ENCODE measurements at places on chromosomes 13 and 19. TPM values are rescaled to one million over a fixed set of nuclear protein-coding genes. Genes with fewer than 3 reads are reported as not detected.

DNA sequence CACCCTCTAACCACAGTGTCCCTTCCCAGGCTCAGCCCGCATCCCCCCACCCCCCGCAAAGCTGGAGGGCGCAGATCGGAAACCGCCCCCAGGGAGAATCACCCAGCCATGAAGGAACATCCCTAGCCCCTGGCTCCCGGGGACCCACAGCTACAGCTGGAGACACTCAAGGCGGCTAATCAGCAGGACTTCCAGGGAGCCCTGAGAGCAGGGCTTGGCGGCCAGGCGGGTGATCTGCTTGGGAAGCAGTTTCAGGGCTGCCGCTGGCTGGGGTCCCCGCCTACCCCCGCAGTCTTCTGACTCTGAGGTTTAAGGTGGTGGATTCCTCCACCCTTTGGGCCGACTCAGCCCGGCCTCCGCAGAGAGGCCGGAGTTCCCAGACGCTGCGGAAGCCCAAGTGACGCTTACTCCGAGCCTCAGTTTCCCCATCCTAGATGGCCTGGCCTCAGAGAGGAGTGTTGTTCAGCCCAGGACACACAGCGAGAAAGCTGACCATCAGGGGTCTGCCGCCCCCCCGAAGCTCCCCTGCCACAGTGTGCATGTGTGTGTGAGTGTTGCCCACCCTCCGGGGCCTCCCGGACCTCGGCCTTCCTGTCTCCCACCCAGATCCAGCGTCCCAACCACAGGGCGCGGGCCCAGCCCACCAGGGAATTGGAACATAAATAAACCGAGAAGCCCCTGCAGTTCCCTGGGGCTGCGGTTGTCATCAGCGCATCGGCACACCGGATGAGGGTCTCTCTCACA, 9.8 kb downstream of the FUT6 start:
- no peak for DNase-seq

- no peak for DNase-seq
Observed at GRCh38 chr13:93338906-93339305, 112.3 kb downstream of the GPC6 start.

The APOC1 gene
- total RNA-seq = 12.7 TPM

DNA sequence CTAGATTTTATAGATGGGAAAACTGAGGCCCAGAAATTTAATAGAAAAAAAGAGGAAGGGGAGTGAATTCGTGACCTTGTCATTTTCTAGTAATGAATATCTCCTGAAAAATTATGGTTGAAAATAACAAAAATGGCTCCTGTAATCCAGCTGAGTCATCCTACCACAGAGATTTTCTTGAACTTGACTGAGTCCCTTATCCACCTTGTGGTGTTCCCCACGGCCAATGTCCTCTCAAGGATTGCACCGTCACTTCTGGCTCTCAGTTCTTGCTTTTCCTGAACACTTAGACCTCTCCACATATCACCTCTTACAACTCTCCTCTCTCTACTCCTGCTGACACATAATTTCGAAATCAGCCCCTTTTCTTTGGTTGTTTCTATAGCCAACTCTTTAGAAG, 1.2 kb upstream of the KATNAL1 start:
- no peak for DNase-seq

The MYO16 gene
- 0.53 TPM for total RNA-seq

The ZNF264 gene
- 50.7 TPM for total RNA-seq

- DNase-seq = no peak
Observed at GRCh38 chr13:44498502-44498901, 77.6 kb downstream of the TSC22D1 start.

- DNase-seq = no peak
Observed at GRCh38 chr13:36848199-36848982, 29.4 kb downstream of the RFXAP start.

The IL17D gene
- not detected for total RNA-seq

DNA sequence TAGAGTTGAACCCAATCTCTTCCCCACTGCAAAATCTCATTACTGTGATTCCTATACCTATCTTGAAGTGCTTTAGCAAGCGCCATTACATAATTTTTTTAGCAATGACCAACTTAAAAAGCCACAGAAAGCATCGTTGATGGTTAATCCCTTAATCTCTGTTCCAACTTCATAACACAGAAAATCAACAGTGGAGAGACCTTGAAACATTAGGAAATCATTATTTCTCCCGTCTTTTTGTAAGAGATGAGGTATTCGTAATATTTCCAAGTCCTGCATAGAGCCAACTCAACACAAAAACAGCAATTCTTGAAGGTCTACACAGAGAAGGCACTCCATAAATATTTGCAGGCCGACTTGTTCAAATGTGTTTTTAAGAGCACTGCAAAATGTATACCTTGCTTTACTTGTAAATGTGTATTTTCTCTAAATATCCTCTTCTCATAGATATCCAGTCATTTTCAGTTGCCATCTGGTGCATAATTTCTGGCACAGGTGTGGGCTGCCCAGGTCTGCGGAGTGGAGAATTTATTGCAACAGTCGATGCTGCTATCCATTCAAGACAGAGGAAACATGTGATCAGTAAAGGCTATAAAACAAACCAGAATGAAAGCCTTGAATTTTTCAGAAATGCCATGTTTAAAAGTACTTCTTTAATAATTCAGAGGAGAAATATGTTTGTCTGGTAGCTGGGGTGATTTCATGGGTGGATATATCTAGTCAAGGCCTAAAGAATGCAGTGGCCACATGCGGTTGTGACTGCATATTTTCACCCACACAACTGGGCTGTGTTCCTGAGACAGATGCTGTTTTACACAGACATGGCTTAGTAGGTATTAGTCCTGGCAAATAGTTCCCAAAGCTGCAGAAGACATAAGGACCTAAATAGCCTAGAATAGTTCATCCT, 234.3 kb upstream of the STARD13 start:
- DNase-seq = no peak

GRCh38 chr19:55321466-55322137, 3.5 kb downstream of the TMEM150B start:
- DNase-seq = no peak

- no peak for DNase-seq
Observed at GRCh38 chr13:79786176-79786575, 305.2 kb downstream of the NDFIP2 start.

DNA sequence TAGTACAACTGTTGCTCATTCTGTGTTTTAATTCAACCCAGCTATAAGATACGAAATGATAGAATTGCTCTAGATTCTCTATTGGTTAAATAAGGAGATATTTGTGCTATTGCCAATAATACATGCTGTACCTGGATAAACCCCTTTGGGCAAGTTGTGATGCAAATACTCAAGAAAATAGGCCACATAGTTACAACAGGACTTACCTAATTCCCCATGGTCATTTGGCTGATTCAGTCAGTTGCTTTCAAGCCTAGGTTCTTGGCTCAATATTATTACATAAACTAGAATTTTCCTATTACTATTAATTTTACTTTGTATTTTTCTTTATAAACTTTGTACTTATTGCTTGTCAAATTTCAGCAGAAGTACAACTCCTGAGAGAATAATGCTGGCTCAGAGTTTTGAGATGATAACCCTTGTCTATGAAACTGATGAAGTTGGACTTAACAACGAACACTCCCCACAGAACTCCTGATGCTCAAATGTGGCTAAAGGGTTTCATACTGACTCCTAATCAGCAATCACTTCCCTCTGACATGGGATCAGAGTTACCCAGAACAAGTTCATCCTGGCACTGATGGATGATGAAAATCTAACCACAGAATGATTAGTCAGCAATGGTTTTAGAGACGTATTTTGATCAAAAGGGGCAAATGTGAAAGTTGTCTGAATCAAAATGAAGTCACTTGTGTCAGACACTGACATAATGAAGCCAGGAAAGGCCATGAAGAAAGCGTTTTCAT, 221.1 kb downstream of the ITGBL1 start:
- DNase-seq = no peak

GRCh38 chr13:41639955-41640780, 182.8 kb downstream of the RGCC start:
- DNase-seq = no peak

The MAMSTR gene
- total RNA-seq = 2.1 TPM

The SIGLEC9 gene
- 2.0 TPM for total RNA-seq

GRCh38 chr13:45196622-45197021, 4.2 kb downstream of the KCTD4 start:
- DNase-seq = no peak

DNA sequence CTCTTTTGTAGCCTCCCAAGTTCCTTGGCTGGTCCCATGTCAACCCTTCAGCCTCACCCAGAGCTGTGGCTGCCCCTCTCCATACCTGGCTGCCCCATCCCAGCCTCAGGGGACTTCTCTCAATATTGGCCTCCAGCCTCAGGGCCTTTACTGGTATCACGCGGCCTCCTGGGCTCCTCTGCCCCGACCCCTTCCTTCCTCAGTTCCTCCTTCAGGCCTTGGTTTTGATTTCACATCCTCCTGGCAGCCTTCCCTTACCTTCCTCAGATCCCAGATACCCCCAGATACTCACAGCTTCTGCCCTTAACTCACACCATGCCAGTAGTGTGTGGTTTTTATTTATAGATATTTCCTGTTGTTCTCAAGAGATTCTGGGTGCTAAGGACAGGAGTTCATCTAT, 12.8 kb upstream of the SCN1B start:
- DNase-seq = no peak

DNA sequence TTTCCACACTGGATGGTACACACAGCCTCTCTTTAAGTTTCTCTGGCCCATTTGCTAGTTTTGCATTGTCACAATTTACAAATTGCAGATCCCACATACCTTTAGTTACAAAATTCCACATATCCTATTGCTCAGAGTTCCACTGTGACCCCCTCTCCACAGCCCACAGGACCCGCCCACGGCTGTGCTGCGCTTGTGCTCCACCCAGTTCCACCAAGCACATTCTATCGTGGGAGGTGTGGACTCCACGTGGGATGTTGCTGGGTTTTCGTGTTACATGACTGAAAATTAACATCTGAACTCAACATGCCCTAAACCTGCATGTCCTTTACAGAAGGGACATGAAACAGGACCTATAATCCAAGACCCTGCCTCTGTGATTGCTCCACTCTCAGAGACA, 423.0 kb downstream of the IRS2 start:
- DNase-seq = no peak

DNA sequence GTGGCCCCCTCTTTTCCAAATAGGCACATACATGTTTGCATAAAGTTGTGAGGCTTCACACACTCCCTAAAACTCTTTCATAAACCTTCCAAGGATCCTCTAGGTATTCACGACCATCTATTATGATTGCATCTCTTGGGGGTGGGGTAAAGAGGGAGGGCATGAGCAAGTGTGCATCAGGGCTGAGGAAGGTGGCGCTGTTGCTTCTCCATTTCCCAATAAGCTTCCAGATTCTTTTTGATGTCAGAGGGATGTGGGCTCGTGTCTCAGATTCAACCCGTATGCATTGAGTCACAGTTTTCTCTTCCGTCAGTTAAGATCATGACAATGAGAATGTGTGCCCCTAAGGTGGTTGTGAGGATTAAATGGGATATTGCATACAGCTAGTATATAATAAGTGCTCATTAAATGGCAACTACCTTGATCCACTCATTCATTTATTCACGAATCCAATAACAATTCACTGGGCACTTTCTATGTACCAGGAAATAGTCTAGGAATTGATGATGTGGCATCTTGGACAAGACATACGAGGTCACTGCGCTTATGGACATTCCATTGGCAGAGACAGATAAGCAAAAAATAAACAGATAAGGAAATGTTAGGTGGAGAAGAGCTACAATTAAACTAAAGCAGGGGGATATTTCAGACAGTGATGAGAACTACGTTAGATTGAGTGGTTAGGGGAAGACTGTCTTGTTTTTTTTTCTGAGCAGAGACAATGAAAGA, 10.3 kb downstream of the CYP2B6 start:
- DNase-seq = no peak

All from activated naive CD8-positive, alpha-beta T cell treated with anti-CD3 and anti-CD28 coated beads, Interleukin-2, amount 10 ng/mL, durations not matched to agents 7 days and 5 days (primary cell).